ENCODE measurements at places on chromosomes 12 and 14. TPM values are rescaled to one million over a fixed set of nuclear protein-coding genes. Genes with fewer than 3 reads are reported as not detected.
A peak's percentile ranks its signal among the peaks of the same experiment; 100 is the strongest.

DNA sequence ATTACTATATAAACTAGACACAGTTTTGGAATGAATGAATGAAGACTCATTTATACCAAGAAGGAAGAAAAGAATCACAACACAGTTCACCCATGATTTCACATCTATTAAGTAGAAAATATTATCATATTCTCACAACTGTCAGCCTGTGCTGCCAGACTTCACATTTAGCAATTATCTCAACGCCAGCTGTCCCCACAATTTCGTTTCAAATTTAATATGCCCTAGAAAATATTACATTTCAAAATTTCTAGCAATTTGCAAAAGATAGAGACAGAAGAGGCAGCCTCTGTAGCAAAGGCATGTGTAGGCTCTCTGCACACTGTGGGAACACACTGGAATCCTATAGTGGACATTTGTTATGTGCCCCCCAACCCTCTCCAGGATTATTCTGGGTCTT lies 83.6 kb downstream of the ANKS1B start:
- DNase-seq: no peak

DNA sequence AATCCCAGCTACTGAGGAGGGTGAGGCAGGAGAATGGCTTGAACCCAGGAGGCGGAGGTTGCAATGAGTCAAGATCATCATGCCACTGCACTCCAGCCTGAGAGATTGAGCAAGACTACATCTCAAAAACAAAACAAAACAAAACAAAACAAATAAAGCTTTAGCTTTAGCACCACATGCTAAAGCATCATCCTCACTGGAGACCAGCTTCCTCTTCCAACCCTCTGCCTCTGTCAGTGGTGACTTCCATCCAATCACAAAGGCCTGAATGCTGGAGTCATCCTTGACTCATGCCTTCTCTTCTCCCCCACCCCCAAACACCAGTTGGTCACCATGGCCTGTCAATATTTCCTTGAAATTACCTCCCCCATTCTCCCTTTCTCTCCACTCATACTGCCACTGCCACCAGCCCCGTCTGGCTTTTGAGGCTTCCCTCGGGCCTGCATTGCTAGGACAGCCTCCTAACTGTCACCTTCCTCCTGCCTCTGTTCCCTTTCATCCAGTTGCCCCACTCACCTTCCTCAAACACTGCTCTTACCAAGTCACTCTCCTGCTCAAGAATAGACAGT lies 1.4 kb downstream of the ZNF385A start:
- DNase-seq: peak; percentile 97

- DNase-seq: no peak
Observed at GRCh38 chr12:117277875-117278274, 83.6 kb downstream of the NOS1 start.

DNA sequence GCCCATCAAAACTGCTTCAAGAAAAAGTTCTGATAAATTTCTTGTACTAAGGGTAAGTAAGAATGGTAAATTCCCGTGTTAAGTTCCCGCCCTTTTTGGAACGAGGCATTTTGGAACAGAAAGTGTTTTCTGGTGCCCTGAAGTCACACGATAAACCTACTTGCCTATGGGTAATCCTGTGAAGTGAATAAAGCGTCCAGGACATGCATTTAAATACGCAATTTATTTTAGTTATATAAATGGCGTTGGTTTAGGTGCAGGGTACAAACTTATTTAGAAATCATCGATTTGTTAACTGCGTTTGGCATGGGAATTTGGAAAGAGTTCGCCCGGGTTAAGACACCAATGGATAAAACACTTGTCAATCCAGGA lies 715 bp upstream of the RAP1B start:
- DNase-seq: no peak

GRCh38 chr12:2690348-2691005 lies 104.3 kb upstream of the FKBP4 start:
- no peak for DNase-seq

GRCh38 chr14:24938593-24938992 lies 111.4 kb downstream of the STXBP6 start:
- DNase-seq: no peak

- no peak for DNase-seq
Observed at GRCh38 chr12:8065991-8066594, at the start of gene C3AR1. Gene C3AR1 (minus strand): TSS chr12:8066359. CDS start chr12:8060185, 6,174 bp downstream.

- no peak for DNase-seq
Observed at GRCh38 chr14:26528415-26529182, 69.2 kb downstream of the NOVA1 start.

B4GALNT1 gene
- total RNA-seq: 66.6 TPM

LRTM2 gene
- not detected for total RNA-seq

HRK gene
- total RNA-seq: 0.12 TPM

CSAD gene
- 3.6 TPM for total RNA-seq

Data from Caki2 (cell line).